ENCODE measurements at places on chromosomes 5 and 9.
A peak's percentile ranks its signal among the peaks of the same experiment; 100 is the strongest.

DNA sequence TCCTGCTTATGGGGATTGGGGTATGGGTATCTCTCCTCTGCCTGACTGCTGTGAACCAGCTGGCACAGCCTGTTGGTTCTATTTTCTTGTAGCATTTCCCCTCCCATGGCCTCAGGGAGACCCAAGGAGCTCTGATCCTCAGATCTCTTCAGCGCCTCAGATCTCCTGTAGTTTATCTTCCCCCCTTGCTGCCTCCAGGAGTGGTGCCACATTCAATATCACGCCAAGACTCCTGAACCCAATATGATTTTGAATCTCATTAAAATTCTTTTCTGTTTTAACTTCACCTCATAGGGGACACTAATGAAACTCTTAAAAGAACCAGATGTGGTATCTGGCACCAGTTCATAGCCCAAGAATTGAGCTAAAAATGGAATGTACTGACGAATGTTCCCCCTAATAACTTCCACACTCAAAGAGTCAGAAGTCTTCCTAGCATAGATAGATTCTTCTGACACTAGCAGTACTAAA is 59.6 kb upstream of the LIFR start:
- no peak for DNase-seq

GRCh38 chr5:11640158-11640873 is 263.9 kb downstream of the CTNND2 start:
- DNase-seq, result no peak

DNA sequence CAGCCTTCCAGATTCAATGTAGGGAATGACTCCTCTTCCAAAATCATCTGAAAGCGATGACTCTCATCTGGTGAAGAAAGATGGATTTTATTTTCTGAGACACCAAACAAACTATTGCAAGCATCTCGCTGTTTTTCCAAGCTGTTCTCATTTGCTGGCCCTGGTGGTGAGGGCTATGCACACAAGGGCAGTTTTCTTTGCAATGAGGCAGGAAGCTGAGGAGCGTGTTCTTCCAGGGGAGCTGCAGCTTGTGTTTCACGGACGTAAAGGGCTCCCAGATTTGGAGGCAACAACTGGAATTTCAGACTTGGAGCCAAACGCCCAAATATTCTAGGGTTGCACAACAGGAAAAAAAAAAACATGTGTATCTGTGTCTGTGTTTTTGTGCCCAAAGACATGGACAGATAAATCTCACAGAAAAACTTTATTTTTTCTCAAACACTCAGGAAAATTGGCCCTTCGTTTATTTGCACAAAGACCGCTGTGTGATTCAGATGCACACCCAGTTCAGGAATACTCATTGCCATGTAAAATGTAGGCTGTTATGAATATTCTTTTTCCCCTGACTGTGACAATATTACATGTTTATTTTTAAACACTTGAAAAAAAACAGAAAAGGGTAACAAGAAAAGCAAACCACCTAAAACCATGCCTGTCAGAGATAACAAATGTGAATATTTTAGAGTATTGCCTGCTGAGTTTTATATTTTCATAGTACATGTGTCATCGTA is 151.3 kb downstream of the GAS1 start:
- no peak for DNase-seq

- no peak for DNase-seq
These were observed 714 bp upstream of the ZNF608 start for GRCh38 chr5:124746916-124747790.

- DNase-seq, result no peak
These were observed 9.5 kb downstream of the SPDL1 start for GRCh38 chr5:169592937-169593650.

GRCh38 chr5:176854164-176854563 is 43.8 kb downstream of the UNC5A start:
- DNase-seq, result no peak

DNA sequence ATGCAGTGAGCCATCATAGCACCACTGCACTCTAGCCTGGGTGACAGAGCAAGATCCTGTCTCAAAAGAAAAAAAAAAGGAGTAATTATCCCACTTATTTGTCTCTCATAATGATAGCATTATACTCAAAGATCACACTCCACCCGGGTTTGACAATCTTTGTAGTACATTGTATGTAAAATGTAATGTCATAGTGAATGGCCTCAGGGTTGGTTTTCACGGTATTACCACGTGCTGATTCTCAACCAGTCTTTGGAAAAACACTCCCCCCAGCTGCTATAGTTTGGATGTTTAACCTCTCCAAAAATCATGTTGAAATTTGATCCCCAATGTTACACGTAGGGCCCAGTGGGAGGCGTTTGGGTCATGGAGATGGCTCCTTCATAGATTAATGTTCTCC is 402.4 kb upstream of the GRAMD2B start:
- no peak for DNase-seq

- DNase-seq, result no peak
These were observed 907 bp downstream of the HMCN2 start for GRCh38 chr9:130266236-130267098.

DNA sequence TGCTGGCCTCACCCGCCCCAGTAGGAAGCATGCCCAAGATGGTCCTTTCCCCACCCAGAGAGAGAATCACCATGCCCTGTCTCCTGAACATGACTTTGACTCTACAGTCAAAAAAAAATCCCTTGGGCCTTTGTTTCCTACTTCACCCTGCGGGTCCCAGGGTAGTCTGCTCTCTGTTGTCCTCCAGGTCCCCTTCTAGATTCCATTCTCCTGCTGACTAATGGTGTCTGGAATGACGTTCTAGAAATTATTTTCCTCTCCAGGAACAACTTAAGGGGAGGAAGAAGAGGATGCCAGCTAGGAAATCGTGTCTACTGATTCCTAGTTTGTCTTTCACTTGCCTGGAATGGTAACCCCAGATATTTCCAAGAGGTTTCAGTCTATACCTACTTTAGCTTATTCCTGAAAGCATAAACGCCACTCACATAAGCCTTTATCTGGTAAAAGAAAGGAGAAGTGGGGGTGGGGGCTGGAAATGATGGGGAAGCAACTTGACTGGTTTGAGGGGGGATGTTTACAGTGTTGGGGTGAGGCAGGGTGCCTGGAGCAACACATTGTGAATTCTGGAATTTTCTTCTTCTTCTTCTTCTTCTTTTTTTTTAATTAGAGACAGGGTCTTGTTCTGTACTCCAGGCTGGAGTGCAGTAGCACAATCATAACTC is 93.9 kb downstream of the SNX18 start:
- no peak for DNase-seq

DNA sequence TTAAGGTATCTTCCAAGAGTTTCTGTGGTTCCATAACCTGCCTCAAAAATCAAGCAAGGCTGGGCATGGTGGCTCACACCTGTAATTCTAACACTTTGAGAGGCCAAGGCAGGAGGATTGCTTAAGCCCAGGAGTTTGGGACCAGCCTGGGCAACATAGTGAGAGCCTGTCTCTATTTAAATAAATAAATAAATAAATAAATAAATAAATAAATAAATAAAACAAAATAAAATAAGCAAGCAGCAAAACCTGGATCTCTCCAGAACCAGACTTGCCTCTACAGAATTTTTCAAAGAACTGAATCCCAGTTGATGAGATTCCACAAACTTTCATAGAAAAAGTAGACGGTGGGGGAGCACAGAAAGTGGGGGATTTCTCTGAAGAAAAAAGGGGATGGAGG is 12.3 kb downstream of the SERINC5 start:
- DNase-seq, result no peak

DNA sequence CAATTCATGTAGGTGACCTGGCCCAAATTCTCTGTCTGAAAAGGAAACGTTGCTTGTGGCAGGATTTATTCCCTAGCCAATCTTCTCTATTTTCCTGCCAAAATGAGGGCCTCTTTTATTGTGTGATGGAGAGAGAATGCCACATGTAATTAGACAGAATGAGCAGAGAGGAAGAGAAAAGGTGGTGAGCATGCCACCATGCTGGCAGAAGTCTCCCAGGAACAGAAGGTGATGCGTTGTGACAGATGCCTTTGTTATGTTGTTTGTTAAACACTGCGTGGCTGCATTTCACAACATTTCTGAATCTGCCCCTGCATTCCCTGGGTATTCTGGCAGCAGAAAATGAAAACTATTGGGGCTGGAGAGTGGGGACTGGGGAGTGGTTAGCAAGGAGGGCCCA is 577.6 kb downstream of the TLR4 start:
- no peak for DNase-seq

DNA sequence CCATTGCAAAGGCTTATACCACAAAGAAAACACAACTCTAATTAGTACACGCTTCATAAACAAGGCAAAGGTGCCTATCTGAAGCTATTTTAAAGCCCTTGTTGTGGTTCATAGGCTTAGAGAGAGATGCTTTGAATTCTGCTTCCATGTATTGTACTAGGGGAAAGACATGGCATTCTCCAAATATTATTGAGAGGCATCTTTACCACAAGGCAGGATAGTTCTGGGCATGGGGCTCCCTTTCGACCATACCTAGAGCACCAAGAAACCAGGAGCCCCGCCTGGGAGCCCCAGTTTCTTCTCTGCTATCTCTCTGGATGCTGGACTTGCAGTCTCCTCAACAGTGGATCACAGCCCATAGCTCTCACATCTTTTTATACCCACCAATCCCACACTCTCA is 93.7 kb downstream of the NFIB start:
- no peak for DNase-seq

DNA sequence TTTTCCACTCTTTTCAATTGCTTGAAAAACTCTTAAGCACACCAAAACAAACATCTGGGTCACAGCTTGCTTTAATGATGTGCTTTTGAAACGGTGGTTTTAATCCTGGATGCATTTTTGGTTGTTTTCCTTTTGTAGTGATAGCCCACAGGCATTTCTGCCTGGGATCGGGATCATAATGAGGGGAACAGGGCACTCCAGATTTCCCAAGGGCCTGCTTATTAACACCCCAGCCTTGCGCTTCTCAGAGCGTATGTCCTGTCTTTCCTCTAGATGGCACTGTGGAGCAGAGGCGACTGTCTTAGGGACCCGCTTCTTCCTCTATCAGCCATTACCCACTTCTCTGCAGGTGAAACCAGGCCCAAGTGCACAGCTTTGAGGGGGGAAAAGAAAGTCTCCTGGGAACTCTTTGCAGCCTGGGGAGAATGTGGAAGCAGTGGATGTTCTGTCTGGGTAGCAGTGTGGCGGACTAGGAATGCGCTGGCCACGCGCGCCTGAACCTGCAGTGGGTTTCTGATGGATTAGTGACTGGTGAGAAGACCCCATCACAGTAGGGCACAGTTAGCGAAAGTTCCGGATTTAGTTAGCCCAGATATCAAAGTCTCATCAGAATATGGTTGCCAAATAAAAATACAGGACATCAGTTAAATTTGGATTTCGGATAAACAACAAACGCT is 190.1 kb downstream of the GNA14 start:
- peak; percentile 51 for DNase-seq

- DNase-seq, result no peak
These were observed 279.1 kb downstream of the MAST4 start for GRCh38 chr5:66875315-66875714.

- no peak for DNase-seq
These were observed 12.8 kb upstream of the PITX1 start for GRCh38 chr5:135046661-135047346.

- DNase-seq, result no peak
These were observed 68.3 kb downstream of the ERP44 start for GRCh38 chr9:100030548-100030947.

DNA sequence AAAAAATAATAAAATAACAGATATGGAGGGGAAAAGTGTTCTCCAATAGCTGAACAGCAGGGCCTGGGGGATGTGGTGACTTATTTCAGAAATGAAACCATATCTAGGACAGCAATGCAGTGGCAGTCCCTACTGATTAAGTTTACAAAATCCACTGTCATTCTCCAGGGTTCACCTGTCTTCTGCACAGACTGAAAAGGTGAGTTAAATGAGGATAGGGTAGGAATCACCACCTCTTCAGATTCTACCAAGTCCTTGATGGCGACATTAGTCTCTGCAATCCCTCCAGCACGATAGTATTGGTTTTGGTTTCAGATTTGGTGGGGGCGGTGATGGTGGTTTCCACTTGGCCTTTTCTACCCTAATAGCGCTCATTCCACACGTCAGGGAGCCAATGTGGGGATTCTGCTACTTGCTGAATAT is 32.3 kb upstream of the NPM1 start:
- DNase-seq, result no peak

DNA sequence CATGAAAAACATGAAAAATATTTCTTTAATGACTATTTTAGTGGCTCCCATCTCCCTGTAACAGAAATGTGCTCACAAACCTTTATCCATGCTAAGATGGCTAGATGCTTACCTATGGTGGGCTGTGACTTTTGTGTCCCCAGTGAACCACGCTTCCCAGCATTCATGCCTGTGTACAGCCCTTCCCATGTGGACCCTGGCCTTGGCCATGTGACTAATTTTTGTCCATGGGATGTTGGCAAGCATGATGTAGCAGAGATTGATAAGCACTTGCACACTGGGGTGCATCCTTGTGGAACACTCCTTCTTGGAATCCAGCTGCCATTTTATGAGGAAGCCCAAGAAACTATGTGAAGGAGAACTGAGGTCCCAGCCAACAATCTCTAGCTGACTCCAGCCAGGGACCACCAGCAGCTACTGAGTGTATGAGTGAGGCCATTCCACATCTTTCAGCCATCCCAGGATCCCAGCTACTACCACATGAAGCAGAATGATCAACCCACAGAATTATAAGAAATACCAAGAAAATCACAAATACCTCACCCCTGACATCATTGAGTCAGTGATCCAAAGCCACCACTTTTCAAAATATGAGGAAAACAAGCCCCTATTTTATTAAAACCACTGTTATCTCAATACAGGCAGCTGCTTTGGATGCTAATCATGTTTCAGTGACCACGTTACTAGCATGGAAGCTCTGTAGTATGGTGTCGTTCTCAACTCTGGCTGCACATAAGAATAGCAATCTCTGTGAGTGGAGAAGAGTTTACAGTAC is 16.1 kb upstream of the RAI14 start:
- DNase-seq, result no peak

GRCh38 chr9:86706391-86706790 is 240.9 kb downstream of the GAS1 start:
- no peak for DNase-seq

DNA sequence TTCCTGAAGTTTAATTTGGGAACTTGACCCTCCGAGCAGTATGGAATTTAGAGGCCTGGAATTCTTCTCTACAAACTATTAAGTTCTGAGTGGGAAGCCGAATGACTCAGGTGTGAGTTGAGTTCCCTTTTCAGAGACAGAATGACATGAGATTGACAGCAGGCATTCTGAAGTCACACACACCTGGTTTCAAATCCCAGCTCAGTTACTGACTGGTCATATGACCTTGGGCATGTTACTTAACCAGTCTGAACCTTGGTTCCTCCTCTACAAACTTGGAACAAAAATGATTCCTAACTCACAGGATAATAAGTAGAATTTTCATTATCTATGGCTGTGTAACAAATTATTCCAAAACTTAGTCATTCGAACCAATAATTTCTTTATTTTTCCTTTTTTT is 45.5 kb upstream of the GPBP1 start:
- DNase-seq, result no peak

- DNase-seq, result no peak
These were observed 23.1 kb downstream of the ZNF618 start for GRCh38 chr9:113899205-113899604.
